ENCODE measurements at places on chromosomes 12 and 14. TPM values are rescaled to one million over a fixed set of nuclear protein-coding genes. Genes with fewer than 3 reads are reported as not detected.

DNA sequence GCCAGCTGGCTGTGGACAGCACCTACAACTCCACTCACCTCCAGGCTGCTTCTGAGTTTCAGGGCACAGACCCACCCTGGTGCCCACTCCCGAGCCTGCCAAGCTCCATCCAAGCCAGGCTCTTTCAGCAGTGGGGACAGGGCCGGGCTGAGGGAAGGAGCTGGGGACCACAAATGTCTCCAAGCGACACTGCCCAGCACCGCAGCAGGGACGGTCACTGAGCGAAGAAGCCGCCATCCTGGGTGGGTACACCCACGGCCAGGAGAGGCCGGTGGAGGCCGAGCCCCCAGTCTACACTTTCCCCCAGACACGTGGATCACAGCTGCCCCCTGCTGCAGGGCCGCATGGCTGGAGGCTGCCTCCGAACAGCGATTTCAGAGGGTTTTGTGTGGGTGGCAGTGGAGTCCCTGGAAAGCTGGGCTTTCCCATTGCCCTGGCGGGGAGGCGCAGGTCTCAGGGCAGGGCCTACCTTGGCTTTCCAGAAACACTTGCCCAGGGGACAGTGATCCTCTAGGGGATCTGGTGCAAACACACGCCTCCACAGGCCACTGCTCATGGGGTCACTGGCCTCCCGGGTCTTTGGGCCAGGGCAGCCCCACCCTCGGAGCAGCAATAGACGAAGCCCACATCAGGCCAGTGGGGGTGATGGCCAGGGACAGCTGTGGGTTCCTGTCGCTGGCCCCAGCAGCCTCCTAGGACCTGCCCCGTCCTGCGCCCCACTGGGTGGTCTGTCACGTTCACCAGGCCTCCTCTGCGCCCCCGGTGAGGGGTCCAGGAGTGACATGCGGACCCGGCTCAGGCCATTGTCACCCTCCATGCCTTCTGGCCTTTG lies 1.2 kb upstream of the GPR132 start:
- H3K36me3 ChIP-seq, result no peaks in the 10 kb centered on the region
- no peaks in the 10 kb centered on the region for H3K4me1 ChIP-seq
- H3K27me3 ChIP-seq, result peaks cover 4% of the 10 kb centered on the region
- no peak overlapping the region for H3K4me3 ChIP-seq
- no peak for DNase-seq
- H3K27ac ChIP-seq, result no peak overlapping the region

The SPPL3 gene
- 53.6 TPM for total RNA-seq

DNA sequence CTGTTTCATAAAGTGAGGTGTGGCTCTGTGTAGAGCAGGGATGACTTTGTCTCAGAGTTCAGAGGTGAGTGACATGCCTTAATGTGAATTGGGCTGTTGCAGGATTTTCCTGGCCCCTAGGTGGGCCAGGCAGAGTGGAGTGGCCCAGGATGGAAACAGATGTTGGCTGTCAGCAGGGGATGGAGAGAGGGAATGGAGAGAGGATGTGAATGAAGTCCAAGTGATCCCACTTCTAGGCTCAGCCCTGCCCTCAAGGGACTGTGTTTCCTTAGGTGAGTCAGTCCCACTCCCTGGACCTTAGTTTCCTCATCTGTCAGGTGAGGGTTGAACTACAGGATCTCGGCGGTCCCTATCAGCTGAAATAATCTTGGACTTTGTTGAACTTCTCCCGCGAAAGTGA lies 7.5 kb downstream of the GALNT16 start:
- peaks cover 36% of the 10 kb centered on the region for H3K4me1 ChIP-seq
- H3K4me3 ChIP-seq, result no peak overlapping the region
- H3K36me3 ChIP-seq, result no peaks in the 10 kb centered on the region

- peaks cover 17% of the 10 kb centered on the region for H3K4me1 ChIP-seq
- peaks cover 1% of the 10 kb centered on the region for H3K36me3 ChIP-seq
- H3K4me3 ChIP-seq, result no peak overlapping the region
- H3K27ac ChIP-seq, result no peak overlapping the region
- no peak for DNase-seq
These were observed 101.9 kb upstream of the RTL1 start for GRCh38 chr14:101005447-101005846.

The NPFF gene
- not detected for total RNA-seq

The TAS2R9 gene
- total RNA-seq, result not detected

GRCh38 chr14:95353664-95354063 lies 34.0 kb upstream of the CLMN start:
- no peak overlapping the region for H3K4me3 ChIP-seq
- DNase-seq, result no peak
- H3K27ac ChIP-seq, result no peak overlapping the region
- H3K27me3 ChIP-seq, result peaks cover 13% of the 10 kb centered on the region

The KSR2 gene
- total RNA-seq, result not detected

- no peaks in the 10 kb centered on the region for H3K27me3 ChIP-seq
- no peak overlapping the region for H3K4me3 ChIP-seq
- H3K27ac ChIP-seq, result no peak overlapping the region
- DNase-seq, result no peak
- no peaks in the 10 kb centered on the region for H3K4me1 ChIP-seq
These were observed 28.3 kb downstream of the CGRRF1 start for GRCh38 chr14:54538055-54538454.

The WASHC3 gene
- total RNA-seq, result 33.0 TPM

The CCDC60 gene
- total RNA-seq, result not detected

DNA sequence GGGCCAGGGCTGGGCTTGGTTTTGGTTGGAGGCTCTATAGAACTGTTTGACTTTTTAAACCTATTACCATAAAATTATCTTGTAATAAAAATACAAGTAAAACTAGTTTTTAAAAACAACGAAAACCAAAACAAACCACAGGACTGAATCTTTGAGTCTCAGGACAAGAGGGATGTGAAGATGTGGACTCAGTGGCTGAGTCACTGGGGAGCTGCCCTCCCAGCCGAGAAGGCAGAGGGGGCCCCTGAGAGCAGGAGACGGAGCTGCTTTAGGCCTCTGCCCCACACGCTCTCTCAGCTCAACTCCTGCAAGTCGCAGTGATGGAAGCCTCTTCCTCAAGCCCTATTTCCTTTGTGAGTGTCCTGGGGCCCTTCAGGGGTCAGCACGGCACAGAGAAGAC lies 59.0 kb downstream of the CDC42BPB start:
- peaks cover 30% of the 10 kb centered on the region for H3K36me3 ChIP-seq
- no peaks in the 10 kb centered on the region for H3K27me3 ChIP-seq
- DNase-seq, result no peak
- H3K27ac ChIP-seq, result peak overlapping the region; percentile 8
- H3K4me3 ChIP-seq, result no peak overlapping the region

DNA sequence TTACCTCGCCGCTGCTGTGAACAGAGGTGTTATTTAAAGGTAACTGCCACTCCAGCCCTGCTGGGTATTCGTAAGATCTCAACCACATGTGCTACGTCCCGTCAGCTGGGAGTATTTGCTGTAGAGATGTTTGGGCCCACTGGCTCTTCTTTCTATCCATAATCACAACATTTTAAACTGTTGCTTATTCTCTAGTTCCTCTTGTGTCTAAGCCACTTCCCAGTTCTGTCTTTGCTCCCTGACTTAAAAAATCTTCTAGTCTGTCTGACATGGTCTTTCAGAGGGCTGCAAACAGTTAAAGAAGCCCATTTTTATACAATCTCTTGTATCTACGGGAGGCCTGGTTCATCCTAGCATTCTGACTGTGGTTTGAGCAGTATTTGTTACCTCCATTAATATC lies 33.2 kb upstream of the HELB start:
- peaks cover 9% of the 10 kb centered on the region for H3K27me3 ChIP-seq
- H3K4me1 ChIP-seq, result no peaks in the 10 kb centered on the region
- no peaks in the 10 kb centered on the region for H3K36me3 ChIP-seq
- no peak overlapping the region for H3K27ac ChIP-seq
- H3K4me3 ChIP-seq, result no peak overlapping the region

- no peaks in the 10 kb centered on the region for H3K36me3 ChIP-seq
- H3K27ac ChIP-seq, result no peak overlapping the region
- no peak overlapping the region for H3K4me3 ChIP-seq
- peaks cover 2% of the 10 kb centered on the region for H3K4me1 ChIP-seq
These were observed 3.2 kb upstream of the HOXC4 start for GRCh38 chr12:54050482-54050810.
